Renal cortical epithelial cell (primary cell): ENCODE measurements at places on chromosomes 7 and 10. TPM values are rescaled to one million over a fixed set of nuclear protein-coding genes. Genes with fewer than 3 reads are reported as not detected.

DNA sequence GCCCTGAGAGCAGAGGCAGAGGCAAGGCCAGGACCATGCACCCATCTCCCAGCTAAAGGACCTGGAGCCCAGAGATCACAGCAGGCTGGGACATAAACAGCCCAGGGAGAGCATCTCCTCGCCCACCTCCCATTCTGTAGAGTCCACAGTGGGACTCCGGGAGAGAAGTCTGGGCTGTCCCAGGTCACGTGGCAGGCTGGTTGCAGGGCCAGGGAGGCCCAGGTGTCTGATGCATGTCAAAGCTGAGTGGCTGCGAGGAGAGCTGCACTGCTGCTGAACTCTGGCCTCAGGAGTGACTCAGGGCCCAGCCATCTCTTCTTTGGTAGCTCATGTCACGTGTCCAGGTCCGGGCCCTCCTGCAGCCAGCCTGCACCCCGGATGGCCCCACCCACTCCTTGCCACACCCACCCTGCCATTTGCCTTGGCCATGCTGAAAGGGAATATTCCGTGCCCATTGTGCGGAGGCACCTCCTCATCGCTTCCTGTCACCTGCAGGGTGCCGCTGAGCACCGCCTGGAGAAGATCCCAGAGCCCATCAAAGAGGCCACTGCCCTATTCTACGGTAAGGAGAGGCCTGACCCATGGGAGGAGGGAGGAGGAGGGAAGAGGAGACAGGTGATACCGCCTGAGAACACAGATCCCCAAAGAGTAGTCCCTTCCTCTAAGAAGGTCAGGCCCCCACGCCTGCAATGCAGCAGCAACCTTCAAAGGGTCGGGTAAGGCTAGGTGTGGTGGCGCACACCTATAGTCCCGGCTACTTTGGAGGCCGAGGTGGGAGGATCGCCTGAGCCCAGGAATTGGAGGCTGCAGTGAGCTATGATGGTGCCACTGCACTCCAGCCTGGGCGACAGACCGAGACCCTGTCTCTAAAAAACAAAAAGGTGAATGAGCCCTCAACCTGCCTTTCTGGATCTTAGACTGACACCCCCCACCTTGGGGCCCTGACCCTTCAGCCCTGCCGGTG, 12.6 kb upstream of the SH2B2 start:
- DNase-seq: peak; percentile 88

GRCh38 chr7:115654384-115655214, 376.0 kb downstream of the TFEC start:
- DNase-seq: peak; percentile 88

DNA sequence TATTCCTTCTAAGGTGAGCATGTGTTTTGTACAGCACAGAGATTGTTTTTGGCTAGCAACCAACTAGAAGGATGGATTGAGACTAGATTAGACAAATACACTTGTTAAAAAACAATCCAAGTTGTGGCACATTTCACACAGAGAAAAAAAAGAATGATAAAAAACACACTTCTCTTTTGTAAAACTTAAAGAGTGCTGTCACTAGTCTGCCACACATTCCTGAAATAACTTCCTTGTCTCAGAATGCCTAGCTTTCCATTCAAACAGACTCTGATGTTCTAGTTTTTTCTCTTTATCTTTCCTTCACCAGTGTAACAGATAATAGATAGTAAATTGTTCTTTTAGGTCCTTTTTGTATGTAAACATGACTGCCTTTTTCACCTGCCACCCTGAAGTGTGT, 11.4 kb downstream of the DLD start:
- DNase-seq: peak; percentile 39

GRCh38 chr10:2137549-2138174, 400.3 kb upstream of the ADARB2 start:
- DNase-seq: peak; percentile 56

DNA sequence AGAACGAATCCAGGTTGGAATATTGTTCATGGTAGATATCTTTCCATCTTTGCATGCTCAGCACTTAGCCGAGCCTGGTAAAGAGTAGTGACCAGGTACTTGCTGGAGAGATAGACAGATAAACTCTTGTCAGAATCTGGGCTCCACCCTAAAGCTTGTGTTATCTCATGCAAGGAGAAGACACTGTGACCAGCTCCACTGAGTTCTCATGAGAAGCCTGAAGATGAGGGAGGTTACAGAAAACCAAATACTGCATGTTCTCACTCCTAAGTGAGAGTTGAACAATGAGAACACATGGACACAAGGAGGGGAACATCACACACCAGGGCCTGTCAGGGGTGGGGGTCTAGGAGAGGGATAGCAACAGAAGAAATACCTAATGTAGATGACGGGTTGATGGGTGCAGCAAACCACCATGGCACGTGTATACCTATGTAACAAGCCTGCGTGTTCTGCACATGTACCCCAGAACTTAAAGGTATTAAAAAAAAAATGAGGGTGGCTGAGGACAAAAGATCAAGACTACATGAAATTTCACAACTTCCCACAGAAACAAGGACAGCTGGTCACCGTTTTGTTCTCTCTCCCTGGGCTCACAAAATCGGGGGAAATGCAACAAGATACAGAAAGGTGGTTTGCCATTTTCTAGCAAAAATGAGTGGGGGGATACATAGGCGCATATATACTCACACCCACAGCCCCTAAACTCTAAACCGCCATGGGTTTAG, 17.4 kb downstream of the DLG5 start:
- DNase-seq: no peak

DNA sequence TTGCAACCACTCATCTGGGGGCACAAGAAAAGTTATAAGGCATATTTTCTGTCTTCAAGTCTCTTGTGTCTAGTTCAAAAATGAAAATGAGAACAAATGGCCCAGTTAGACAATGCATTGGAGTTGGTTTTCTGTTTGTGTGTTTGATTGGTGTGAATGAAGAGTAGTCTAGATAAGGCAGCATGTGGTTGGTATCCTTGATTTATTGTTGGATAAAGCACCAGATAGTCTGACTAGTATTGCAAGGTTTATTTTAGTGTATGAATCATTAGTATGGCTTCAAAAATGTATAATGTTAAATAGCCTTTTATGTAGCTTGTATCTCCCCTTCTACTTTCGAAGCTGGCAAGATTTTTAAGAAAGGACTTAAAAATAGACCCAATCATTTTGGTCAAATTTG, 237.3 kb downstream of the CDK14 start:
- DNase-seq: no peak

DNA sequence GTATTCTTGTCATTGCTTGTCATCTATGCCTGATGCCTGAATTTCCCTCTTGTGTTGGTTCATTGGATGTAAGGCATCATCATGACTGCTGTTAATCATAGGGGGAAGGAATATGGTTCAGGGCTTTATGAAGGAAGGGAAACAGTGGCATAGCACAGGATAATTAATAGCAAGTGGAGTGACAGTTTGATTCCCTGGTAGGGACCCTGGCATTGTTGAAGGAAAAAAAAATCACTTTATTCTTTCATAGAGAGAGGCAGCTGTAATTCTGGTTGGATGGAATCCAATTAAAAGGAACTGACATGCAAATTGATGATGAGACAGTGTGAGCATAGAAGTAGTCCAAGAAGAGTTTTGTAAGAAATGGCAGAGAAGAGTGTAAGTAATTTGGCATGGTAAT, 121.4 kb downstream of the AUTS2 start:
- no peak for DNase-seq

GRCh38 chr10:93680412-93681047, 21.9 kb downstream of the FRA10AC1 start:
- DNase-seq: peak; percentile 56

- no peak for DNase-seq
Measured at GRCh38 chr7:33901847-33902246, 3.5 kb upstream of the BMPER start.

- DNase-seq: no peak
Measured at GRCh38 chr10:113057948-113058522, 108.0 kb downstream of the TCF7L2 start.

DNA sequence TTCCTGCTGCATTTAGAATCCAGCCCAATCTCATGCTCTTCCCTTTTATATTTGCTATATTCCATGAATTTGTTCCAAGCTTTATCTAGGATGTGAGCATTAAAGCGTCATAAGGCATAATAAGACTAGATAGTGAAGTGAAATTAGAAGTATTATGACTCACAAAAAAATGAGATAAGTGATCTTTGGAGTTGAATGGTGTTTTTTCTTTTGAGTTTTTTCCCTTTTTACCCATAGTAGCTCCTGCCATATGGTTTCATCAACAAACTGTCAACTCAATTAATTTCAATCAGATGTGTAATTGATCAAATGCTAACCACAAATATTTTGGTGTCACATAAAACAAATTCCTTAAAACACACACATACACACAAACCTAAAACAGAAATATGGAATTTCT, 17.0 kb downstream of the KLHDC10 start:
- no peak for DNase-seq

GRCh38 chr7:22837308-22837707, 14.7 kb upstream of the TOMM7 start:
- no peak for DNase-seq

GRCh38 chr10:30155401-30155800, 96.0 kb upstream of the JCAD start:
- DNase-seq: no peak

DNA sequence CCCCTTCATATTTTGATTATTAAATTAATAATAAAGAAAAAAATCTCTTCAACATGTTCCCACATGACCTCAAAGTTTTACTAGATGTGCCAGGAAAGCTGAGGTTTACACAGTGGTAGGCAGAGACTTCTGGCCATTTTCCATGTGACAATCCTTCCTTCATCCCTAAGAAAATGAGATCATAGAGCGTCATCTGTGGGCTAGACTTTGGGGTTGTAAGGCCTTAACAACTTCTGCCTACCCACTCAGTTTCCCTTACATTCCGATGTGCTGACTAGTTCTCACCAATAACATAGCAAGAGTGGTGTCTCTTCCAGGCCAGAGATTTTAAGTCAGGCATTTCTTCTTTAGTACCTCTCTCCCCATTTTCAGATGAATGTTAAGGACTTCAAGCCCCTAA, 171.1 kb upstream of the PHF14 start:
- peak; percentile 64 for DNase-seq

DNA sequence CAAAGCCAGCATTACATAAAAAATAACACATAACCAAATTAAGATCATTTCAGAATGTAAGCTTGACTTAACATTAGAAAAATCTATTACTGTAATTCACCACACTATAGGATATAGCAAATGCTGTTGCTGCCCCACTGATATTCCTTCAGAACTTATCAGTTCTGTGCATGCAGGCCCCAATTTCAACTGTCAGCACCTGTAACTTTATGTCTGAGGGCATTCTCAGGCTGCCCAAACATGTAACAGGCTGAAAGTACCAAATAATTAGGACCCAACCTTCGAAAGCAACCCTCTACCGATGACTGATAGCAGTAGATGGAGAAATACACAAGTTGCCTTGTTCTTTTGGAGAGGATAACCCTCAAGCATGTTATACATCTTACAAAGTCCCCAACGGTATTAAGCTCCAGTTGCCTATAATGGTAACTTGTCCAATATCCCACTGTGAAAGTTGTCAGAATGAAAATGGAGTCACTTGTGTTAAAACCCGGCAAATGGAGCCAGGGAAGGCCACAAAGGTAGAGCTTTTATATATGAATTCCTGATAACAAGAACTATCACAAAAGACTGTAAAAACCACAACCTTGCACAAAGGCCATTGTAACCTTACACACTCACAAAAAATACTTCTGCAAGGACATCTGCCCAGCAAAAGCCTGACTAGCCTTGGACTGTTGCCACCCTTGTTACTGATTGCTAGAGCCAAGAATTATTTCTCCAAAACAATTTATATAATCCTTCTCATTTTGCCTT, 66.9 kb upstream of the ZNF746 start:
- DNase-seq: peak; percentile 30

- no peak for DNase-seq
Measured at GRCh38 chr10:112539340-112539739, 92.3 kb downstream of the VTI1A start.

DNA sequence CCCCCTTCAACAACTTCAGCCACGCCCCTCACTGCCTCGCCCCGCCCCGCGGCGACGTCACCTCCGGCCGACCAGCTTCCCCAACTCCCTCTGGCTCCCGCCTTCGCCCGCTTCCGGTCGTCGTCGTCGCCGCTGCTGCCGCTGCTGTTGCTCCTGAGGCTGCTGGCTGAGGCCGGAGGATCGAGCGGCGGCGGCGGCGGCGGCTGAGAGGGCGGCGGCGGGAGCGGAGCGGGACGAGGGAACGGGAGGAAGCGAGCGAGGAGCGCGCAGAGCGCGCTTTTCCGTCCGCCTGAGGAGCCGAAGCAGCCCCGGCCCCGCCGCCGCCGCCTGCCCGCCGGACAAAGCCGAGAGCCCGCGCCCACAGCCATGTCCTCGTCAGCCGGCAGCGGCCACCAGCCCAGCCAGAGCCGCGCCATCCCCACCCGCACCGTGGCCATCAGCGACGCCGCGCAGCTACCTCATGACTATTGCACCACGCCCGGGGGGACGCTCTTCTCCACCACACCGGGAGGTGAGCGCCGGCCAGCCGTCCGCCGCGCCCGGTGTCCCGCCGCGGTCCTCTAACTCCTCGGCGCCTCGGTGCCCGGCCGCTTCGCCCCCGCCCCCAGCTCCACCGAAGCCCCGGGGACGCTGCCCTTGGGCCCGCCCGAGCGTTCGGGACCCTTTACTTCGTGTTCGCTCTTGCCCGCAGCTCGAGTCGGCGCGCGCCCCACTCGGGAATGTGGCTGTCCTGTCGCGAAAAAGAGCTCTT, at the start of gene EIF4EBP2:
EIF4EBP2 (plus strand) TSS at position 110 of the 751 bp plus-strand sequence; CDS start at position 367, 257 bp downstream.
- peak; percentile 84 for DNase-seq

GRCh38 chr10:3774814-3775695, 10.0 kb downstream of the KLF6 start:
- peak; percentile 90 for DNase-seq

DNA sequence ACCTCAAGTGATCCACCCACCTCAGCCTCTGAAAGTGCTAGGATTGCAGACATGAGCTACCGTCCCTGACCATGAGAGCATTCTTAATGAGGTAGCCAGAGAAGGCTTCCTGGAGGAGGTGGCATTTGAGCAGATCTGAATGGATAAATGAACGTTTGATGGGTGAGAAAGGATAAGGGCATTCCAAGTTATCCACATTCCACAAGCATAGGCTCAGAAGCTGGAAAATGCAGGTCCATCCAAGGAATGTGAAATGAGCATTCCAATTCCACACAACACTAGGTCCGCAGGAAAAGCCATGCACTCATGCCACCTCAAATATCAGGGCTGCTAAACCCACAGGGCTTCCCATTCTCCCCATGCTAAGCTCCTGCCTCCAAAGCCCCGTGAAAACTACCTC, 17.0 kb downstream of the TMEM130 start:
- peak; percentile 42 for DNase-seq

GRCh38 chr10:129758207-129759021, 205.7 kb downstream of the EBF3 start:
- DNase-seq: no peak

- peak; percentile 18 for DNase-seq
Measured at GRCh38 chr10:92241158-92241500, 49.7 kb downstream of the CPEB3 start.

GRCh38 chr7:8172372-8173354, 89.3 kb downstream of the ICA1 start:
- no peak for DNase-seq

Gene NEUROG3
- total RNA-seq: not detected in 2 replicates

Gene HOXA6
- 2.8 and 22.0 TPM in 2 replicates for total RNA-seq

Gene EMX2
- 2.8 and 15.9 TPM in 2 replicates for total RNA-seq

Gene SPDYE18
- total RNA-seq: 0.55 TPM in 1 of 2 replicates, not detected in the other

Gene CTAGE8
- 2.3 and 3.9 TPM in 2 replicates for total RNA-seq

Gene SLC18A3
- 0.10 TPM in 1 of 2 replicates, not detected in the other for total RNA-seq

Gene GDF10
- total RNA-seq: not detected in 2 replicates

Gene LBX1
- not detected in 2 replicates for total RNA-seq

Gene HMX3
- total RNA-seq: not detected in 2 replicates

Gene BTBD16
- total RNA-seq: 0.45 TPM in 1 of 2 replicates, not detected in the other

Gene CH25H
- 0.10 TPM in 1 of 2 replicates, not detected in the other for total RNA-seq

Gene SEC61G
- total RNA-seq: 248 and 1,288 TPM in 2 replicates
